Activated CD4-positive, CD25-positive, alpha-beta regulatory T cell (primary cell): ENCODE measurements at places on chromosomes 11 and 22.

DNA sequence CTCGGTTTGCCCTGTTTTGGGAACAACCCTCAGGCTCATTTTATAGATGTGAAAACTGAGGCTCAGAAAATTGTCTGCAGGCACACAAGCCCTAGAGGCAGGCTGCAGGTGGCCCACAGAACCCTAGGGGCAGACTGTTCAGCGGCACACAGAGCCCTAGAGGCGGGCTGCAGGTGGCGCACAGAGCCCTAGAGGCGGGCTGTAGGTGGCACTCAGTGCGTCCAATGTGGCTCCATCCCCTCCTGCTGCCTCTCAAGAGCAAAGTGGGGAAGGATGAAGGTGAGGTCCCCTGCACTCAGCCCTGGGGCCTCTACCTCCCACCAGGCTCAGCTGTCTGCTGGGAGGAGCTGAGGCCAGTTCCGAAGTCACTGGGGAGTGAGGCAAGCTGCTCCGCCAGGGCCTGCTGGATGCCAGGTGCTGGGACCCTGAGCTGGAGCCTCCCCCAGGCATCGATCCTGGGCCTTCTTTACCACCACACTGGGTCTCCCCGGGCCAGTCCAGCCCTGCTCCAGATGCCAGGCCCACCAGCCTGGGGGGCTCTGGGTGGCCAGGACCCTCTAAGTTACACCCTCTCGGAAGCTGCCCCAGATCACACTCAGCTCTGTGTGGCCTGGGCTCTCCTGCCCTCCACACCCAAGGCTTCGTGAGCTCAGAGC lies 2.3 kb downstream of the ACY3 start:
- peak; percentile 17 for DNase-seq

DNA sequence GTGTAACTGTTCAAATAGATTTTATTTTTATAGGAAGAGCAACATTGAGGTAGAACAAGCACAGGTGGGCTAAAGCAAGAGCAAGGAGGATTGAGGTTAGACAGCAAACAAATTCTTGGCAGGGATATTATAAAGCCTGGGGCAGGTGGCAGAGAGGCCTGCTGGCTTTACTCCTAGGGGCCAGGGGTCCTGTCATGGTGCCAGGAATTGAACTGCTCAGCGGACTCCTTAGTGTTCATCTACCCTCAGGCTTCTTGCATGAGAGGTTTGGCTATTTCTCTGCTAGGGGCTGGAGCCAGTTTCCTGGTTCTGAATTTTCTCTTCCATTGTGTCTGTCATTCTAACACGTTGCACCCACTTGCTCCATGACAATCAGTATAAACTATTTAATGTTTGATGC lies 217.2 kb upstream of the NCAM1 start:
- no peak for DNase-seq

DNA sequence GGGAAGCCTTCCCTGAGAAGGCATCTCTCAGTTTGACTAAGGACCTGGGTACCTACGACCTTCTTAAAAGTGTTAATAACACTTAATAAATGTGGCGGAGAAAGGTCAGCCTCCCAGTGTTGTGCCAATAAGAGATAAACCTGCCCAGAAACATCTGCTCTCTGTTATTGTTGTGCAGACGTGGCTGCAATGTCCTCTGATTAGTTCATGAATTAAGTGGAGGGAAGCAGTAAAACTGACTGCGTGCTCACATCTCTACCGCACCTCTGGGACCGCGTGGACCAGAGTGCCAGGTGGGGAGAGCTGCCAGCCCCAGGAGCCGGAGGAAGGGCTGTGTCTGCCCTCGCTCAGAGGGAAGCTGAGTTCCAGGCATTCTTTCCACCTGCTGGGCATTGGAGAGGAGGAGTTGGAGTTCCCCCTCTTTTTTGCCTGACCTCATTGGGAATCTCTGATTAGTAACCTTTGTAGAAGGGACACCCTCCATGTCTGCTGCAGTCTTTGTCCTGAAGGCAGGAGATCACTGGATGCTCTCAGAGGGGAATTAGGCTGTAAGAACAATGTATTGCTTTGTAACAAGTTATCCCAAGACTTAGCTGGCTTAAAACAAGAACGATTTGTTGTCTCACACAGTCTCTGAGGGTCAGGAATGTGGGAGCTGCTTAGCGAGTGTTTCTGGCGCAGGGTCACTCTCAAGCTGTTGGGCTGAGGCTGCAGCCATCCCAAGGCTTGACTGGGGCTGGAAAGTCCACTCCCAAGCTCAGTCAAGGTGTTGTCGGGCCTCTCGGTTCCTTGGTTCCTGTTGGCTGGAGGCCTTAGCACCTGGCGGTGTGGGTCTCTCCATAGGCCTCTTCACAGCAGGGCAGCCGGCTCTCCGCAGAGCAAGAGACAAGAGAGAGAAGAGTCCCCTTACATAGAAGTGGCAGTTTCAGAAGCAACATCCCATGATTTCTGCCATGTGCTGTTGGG lies 247.6 kb upstream of the TBCEL start:
- no peak for DNase-seq

GRCh38 chr22:17431179-17431578 lies 61.9 kb downstream of the CECR2 start:
- no peak for DNase-seq

DNA sequence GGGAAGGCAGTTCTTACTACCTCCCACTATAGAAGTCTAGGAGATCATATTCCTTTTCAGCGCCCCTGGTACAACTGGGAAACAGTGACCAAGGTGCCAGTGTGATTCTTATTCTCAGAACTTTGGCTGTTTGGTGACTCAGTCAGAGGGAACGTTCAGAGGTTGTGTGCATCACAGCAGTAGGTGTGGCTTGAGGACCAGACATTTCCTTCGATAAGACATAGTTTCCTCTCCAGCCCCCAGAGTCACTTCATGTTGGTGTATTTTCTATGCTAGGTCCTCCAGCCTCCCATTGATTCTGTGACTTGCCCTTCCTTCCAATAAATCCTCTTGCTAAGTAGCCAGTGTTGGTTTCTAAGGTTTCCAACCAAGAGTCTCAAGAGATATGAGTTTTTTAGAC lies 171.9 kb upstream of the MPPED2 start:
- DNase-seq = no peak

- no peak for DNase-seq
Measured at GRCh38 chr11:68774194-68774585, 22.9 kb upstream of the TESMIN start.

DNA sequence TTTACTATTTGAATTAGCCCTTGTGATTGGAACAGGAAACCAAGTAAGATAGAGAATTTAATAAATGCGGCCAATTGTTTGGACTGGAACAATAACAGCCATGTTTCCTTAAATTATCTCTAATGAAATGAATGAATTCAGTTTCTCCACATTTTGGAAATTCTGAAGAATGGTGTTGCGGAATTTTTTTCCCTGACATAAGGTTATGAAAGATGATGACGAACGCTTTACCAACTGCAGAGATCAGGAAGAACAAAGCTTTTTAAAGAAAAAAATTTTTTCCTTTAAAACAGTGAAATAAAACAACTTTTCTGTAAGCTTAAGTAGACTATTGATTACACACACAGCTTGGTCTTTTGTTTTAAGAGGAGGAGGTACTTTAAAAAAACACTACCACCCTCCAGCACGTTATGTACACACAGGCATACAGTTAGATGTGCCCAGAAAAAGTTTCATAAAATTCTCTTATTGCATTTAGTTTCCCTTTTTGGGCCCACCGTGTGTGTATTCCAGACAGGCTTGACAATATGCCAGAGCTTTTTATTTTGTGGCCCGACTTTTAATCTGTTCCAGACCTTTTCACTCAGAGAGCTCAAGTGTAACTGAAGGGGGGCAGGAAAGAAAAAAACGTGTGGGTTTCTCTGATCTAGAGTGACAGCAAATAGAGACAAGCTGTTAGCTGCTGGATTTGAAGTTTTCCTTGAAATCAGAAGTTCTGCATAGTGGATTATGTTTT lies 77.3 kb downstream of the YAP1 start:
- DNase-seq = no peak

- DNase-seq = no peak
Measured at GRCh38 chr11:102849311-102849710, 5.9 kb upstream of the MMP3 start.

- DNase-seq = no peak
Measured at GRCh38 chr11:44893308-44893822, 57.3 kb downstream of the TP53I11 start.

GRCh38 chr22:39543095-39543494 lies 10.5 kb upstream of the RPS19BP1 start:
- no peak for DNase-seq

- peak; percentile 77 for DNase-seq
Measured at GRCh38 chr22:30287648-30288418, 1.5 kb downstream of the CASTOR1 start.

- no peak for DNase-seq
Measured at GRCh38 chr11:110000031-110000502, 93.1 kb upstream of the ZC3H12C start.

DNA sequence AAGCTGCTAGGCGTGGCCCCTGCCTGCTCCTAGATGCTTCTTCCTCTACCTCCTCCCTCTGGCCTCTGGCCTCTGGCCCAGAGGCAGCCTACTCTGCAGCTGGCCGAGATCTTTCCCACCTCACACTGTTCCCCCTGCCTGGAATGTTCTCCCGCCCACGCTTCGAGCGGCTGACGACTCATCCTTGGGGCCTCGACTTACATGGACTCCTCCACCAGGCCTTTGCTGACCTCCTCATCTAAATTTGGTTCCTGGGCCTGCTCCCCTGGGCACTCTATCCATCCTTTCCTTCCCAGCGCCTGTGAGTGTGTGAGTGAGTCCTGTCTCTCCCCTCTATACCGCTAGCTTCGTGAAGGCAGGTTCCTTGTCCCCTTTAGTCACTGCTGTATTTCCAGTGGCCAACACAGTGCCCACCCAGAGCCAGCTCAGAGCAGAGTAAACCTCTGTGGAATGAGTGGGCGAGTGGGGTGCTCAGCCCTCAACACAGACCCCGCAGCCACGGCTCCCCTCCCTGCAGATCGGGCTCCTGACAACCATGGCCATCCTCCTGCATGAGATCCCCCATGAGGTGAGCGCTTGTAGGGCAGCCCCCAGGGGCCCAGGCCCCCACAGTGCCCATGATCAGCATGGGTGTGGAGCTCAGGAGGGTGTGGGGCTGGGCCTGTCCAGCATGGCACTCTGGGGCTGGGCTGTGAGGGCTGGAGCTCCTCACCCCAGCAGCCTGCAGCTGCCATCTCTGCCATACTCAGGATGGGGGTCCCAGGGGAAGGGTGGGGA lies 5.7 kb downstream of the SLC39A13 start:
- no peak for DNase-seq

DNA sequence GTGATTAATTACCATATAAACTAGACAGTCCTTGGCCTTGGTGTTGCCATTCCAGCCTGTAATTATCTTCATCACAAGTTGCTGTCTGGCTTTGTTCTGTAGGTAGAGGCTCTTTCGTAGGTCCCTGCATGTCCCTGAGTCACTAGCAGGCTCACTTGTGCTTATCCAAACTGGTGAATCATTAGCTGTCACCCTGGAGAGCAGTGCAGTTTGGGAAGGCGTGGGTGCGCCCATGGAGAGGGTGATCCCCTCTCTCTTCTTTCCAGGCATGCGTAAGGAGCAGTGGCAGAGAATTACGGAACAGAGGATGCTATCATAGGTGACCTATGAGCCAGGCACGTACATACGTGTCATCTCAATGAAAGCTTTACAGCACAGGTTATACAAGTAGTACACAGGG lies 11.0 kb upstream of the EHF start:
- DNase-seq = no peak

- DNase-seq = no peak
Measured at GRCh38 chr11:776561-777287, 563 bp downstream of the GATD1 start.

- DNase-seq = no peak
Measured at GRCh38 chr22:22882033-22882717, 5.4 kb upstream of the IGLL5 start.

DNA sequence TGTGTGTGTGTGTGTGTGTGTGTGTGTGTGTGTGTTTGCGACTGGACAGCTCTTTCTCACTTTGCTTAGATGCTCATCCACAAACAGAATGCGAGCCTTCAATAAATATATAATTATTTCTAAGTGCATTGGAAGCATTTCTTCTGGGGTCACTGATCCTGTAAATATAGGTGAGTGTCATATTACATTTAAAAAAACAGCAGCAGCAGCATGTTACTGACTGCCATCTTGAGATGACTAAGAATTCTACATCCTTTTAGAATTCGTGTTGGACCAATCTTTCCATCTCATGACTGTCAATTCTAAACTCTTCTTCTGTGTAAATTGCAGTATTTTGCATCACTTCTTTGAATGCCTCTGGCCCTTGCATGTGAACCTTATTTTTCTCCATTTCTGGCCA lies 238.0 kb upstream of the DDI1 start:
- no peak for DNase-seq

GRCh38 chr11:106262852-106263251 lies 185.4 kb downstream of the AASDHPPT start:
- no peak for DNase-seq

DNA sequence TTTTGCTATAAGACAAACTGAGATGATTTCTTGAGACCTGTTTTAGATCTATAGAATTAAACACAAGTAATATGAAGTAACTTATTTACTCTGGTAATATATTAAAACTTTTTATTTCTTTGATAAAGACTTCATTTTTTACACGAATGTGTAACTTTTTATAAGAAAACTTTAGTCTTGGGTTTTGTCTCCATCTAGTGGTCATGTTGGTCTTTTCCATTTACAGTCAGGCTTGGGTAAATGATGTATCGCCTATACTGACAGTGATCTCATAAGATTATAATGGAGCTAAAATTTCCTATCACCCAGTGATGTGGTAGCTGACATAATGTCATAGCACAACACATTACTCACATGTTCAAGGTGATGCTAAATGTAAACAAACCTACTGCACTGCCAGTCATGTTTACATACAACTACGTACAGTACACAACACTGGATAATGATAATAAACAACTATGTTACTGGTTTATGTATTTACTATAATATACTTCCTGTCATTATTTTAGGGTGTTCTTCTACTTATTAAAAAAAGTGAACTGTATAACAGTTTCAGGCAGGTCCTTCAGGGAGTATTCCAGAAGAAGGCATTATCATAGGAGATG lies 7.5 kb upstream of the C11orf97 start:
- DNase-seq = no peak

GRCh38 chr11:3170044-3170755 lies 5.1 kb upstream of the OSBPL5 start:
- DNase-seq = no peak

GRCh38 chr11:123034597-123034996 lies 27.3 kb downstream of the HSPA8 start:
- DNase-seq = no peak

- no peak for DNase-seq
Measured at GRCh38 chr11:31529701-31530100, 20.1 kb downstream of the ELP4 start.

DNA sequence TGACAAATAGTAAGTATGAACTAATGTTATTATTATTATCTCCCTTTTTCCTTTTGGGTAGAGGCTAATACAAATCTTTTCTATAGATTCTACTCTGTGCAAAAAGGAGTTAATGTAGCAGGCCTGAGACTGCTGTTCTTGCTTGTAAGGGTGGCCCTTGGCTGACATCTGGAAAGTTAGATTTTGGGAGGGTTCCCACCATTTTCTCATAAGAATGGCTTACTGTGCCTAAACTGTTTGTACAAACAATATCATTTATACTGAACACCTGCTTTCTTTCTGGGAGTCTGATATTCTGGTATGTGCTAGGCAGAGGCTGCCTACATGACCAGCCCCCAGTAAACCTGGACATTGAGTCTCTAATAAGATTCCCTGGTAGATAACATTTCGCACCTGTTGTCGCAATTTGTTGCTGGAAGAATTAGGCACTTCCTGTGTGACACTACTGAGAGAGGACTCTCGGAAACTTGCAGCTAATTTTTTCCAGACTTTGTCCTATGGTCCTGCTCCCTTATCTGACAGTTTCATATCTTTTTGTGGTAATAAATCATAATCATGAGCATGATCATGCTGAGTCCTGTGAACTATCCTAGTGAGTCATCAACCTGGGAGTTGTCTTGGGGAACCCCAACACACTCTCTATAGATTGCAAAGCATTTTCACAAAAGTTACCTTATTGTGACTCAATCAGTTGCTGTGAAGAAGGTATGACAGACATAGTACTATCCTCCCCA lies 257.7 kb upstream of the CCDC90B start:
- DNase-seq = no peak
